ENCODE measurements at places on chromosomes 7 and 10. TPM values are rescaled to one million over a fixed set of nuclear protein-coding genes. Genes with fewer than 3 reads are reported as not detected.
A peak's percentile ranks its signal among the peaks of the same experiment; 100 is the strongest.

- DNase-seq = no peak
These were observed 88.0 kb downstream of the CREM start for GRCh38 chr10:35214607-35215020.

DNA sequence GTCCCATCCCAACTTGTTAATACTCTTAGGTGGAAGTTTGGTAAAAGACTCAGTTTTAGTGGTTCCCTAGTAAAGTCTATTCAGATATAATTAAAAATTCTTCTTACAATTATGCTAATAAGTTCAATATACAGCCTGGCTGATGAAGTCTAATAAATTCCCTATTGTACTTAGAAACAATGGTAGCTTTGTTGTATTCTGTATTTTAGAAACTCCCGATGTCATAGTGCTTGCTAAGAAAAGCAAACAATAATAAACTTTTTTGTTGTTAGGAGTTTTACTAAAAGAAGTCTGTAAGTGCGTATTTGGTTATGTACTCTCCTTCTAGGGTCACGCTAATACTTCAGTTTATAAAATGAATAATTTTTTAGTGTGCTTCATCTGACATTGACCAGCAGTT is 206.8 kb downstream of the VTI1A start:
- DNase-seq = no peak

- DNase-seq = no peak
These were observed 2.8 kb upstream of the R3HCC1L start for GRCh38 chr10:98131619-98132018.

DNA sequence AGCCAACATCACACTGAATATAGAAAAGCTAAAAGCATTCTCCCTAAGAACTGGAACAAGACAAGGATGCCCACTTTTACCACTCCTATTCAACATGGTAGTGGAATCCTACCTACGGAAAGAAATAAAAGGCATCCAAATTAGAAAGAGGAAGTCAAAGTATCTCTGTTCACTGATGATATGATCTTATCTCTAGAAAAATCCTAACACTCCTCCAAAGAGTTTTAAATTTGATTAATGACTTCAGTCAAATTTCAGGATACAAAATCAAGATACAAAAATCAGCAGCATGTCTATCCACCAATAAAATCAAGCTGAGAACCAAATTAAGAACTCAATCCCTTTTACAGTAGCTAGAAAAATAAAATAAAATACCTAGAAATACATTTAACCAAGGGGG is 35.3 kb upstream of the TNKS2 start:
- DNase-seq = no peak

DNA sequence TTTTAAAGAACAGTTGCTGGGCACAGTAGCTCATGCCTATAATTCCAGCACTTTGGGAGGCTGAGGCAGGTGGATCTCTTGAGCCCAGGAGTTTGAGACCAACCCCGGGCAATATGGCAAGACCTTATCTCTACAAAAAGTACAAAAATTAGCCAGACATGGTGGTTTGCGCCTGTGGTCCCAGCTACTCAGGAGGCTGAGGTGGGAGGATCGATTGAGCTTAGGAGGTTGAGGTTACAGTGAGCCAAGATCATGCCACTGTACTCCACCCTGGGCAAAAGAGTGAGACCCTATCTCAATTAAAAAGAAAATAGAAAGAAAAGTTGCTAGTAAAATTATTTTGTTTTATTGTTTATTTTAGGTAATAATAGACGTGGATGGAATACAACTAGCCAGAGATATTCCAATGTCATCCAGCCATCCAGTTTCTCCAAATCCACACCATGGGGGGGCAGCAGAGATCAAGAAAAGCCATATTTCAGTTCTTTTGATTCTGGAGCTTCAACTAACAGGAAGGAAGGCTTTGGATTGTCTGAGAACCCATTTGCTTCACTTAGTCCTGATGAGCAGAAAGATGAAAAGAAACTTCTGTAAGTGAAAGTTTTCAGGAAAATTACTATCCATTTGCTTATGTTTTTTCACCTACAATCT is 3.0 kb downstream of the NUP42 start:
- DNase-seq = no peak

DNA sequence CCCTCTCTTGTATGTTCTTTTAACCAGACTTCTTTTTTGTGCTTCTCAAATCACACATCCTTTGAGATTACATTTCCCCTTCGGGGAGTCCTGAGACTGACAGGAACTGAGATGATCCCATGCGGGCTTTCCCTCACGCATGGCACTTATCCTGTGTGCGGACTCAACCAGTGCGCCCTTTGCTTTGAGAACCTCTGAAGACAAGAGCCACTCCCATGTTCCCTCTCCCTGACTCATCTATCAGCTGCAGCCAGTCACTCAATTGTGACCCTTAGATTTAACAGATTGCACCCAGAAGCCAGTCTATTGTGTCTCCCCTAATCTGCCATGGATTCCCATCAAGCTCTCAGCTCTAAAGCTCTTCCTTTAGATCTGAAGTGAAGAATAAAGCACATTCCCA is 353.9 kb upstream of the MEOX2 start:
- DNase-seq = no peak

DNA sequence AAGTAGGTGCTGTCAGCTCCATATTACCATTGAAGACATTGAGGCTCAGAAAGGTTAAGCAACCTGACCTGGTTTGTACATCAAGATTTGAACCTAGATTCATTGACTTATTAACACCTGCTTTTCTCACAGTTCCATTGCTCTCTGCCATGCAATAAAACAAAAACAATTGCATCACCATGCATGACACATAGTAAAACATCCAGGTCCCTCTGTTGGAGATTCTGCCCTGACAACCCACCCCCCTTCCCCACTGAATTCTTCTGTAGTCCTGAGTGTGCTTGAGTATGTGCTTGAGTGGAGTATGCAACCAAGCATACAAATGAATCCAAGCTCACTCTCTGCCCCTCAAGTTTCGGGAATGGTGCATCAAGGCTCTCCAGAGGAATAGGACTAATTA is 6.0 kb upstream of the LMBR1 start:
- no peak for DNase-seq

DNA sequence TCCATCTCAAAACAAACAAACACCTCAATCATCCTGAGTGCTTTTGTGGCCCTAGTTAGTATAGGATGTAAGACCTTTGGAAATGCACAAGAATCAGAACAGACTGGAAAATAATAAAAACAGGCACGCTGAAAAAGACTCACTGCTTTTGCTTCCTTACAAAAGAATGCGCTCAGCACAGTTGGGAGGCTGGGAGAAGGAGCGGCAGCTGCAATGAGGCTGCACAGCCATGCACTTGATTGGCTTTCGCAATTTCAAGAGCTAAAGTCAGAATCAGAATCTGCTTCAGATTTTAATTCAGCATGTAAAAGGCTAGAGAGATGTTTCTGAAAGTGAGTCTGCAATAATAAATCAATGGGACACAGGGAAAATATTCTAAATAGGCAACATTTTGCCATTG is 97.2 kb downstream of the FRMD4A start:
- no peak for DNase-seq

GRCh38 chr10:89165923-89166322 is 41.2 kb downstream of the CH25H start:
- DNase-seq = no peak

GRCh38 chr10:103350175-103350516 is 794 bp downstream of the PCGF6 start:
- DNase-seq = no peak

- no peak for DNase-seq
These were observed 3.1 kb downstream of the ANKRD22 start for GRCh38 chr10:88848499-88848898.

GRCh38 chr10:77890097-77890496 is 36.5 kb downstream of the DLG5 start:
- peak; percentile 84 for DNase-seq

DNA sequence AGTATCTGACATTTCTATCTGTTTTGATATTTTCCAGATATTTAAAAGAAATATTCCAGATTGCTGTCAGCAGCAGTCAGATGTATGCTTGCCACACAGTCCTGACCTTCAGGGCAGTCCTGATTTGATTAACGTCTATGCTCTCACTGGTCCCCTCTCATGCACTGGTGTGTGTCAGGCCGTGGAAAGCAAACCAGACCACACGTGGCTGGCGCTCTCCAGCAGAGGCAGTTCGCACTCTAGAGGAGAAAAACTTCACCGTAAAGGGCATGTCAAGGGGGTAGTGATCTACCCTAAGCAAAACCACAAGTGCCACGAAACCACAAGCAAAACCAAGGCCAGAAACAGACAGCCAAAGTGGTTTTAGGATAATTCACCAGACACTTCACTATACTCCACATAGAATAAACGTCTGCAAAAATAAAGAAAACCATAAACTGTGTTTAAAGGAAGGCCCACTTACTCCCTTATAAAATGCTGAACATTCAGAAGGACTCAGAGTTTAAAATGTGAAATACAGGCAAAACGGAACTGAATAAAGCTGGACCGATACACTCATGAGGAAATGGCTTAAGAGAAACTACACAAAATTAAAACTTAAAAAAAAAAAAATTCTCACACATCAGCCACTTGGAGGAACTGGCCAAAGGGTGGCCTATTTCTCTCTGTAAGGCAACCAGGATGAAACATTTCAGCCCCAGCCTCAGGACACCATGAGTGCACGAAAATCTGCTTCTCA is 26.4 kb downstream of the PARP12 start:
- DNase-seq = no peak

GRCh38 chr7:105218939-105219770 is 169.6 kb downstream of the SRPK2 start:
- no peak for DNase-seq

GRCh38 chr7:158192956-158193355 is 394.7 kb downstream of the PTPRN2 start:
- DNase-seq = no peak

- no peak for DNase-seq
These were observed 150.8 kb downstream of the NSUN6 start for GRCh38 chr10:18500576-18500975.

- DNase-seq = no peak
These were observed 77.2 kb upstream of the PCBD1 start for GRCh38 chr10:70965566-70965965.

- peak; percentile 35 for DNase-seq
These were observed 44.3 kb downstream of the NUDCD3 start for GRCh38 chr7:44445986-44446671.

DNA sequence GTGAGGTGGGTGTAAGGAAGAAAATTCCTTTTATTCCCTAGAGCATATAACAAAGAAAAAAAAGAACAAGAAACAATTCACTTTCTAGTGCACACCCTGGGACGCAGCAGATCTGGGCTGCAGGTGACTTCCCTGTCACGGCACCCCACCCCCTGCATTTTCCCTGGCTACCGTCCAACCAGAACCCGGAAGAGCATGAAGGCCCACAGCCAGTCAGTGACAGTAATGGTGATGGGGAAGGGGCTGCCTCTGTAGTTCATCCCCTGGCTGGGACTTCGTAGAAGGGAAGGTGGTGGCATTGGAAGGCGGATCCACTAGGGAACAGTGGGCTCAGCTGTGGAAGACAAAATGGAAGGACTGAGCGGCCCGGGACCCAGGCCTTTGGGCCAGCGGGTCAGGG is 236.7 kb downstream of the BUB3 start:
- no peak for DNase-seq

GRCh38 chr7:156220701-156221100 is 408.4 kb upstream of the SHH start:
- no peak for DNase-seq

DNA sequence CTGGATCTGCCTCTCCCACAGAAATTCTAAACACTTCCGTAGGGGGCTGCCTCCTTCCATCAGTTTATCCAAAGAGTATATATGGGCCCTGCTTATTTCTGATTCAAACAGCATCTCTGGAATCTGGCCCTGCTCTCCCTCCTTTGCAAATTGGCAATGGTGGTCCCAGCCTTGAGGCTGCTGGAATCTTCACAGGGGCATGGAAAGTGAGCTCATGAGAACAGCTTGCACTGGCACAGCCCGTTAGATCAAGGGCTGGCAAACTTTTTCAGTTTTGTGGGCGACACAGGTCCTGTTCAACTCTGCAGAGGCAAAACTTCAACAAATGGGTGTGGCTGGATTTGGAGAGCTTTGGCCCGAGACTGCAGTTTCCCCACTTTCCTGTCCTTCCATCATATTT is 526.9 kb downstream of the KCNMA1 start:
- no peak for DNase-seq

- DNase-seq = no peak
These were observed 59.7 kb downstream of the ELAPOR2 start for GRCh38 chr7:86999750-87000149.

- DNase-seq = no peak
These were observed 104.9 kb downstream of the CDK6 start for GRCh38 chr7:92731335-92732063.

DNA sequence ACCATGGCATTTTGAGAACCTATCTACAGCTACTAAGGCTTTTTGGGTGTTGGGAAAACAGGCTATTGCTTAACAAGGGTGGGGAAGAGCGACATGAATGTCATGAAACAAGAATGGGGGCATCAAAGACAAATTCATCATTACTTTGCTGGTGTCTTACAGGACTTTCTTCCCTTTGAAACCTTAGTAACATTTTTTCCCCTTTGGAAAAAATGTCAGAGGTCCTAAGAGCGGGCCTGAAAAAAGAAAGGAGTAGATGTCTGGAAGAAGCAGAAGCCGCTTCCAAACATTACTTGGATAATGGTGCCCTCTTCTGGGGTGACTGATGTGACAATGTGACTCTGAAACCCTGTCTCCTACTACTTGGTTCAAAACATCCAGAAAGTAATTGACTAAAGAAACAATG is 3.8 kb upstream of the DDX50 start:
- peak; percentile 64 for DNase-seq

- DNase-seq = no peak
These were observed 108.7 kb downstream of the ETV1 start for GRCh38 chr7:13880789-13881188.

DNA sequence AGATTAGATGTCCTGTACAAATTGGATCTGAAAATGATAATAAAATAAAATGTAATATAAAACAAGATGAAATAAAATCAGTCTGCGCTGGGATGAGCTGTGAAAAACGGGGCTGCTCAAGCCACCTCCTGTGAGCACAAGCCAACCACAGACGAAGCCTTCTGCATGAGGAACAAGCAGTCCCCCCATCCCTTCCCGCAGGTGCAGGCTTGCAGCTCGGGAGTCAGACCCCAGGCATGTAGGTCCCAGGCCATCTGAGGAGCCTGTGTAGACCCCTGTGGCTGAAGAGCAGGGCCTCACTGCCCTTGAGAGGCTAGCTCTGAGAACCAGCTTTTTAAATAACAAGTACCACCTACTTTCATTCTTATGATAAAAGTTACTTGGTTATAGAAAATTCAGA is 123.4 kb downstream of the TNS3 start:
- no peak for DNase-seq

Gene PRXL2A
- total RNA-seq = 36.1 TPM

Gene HOXA7
- not detected for total RNA-seq

Gene ADRB1
- total RNA-seq = 0.24 TPM

Gene TACC2
- 11.8 TPM for total RNA-seq

Gene NKX2-3
- not detected for total RNA-seq

Gene GRID1
- 0.22 TPM for total RNA-seq

Gene PRPS1L1
- not detected for total RNA-seq

Gene HMX2
- 0.07 TPM for total RNA-seq

Gene SEMA3C
- total RNA-seq = 2.1 TPM

Gene LDB3
- total RNA-seq = 0.03 TPM

Gene CUZD1
- total RNA-seq = 0.11 TPM

Gene IL6
- total RNA-seq = 0.69 TPM

Gene USP54
- 25.0 TPM for total RNA-seq

Gene FBXO24
- 0.94 TPM for total RNA-seq

Gene SPDYE1
- total RNA-seq = not detected

Gene ATRNL1
- total RNA-seq = 35.1 TPM

Data from H7 (cell line).